ENCODE measurements at places on chromosomes 13 and 19.

GRCh38 chr19:31340042-31341025, 8.9 kb downstream of the TSHZ3 start:
- DNase-seq = peak; percentile 49

DNA sequence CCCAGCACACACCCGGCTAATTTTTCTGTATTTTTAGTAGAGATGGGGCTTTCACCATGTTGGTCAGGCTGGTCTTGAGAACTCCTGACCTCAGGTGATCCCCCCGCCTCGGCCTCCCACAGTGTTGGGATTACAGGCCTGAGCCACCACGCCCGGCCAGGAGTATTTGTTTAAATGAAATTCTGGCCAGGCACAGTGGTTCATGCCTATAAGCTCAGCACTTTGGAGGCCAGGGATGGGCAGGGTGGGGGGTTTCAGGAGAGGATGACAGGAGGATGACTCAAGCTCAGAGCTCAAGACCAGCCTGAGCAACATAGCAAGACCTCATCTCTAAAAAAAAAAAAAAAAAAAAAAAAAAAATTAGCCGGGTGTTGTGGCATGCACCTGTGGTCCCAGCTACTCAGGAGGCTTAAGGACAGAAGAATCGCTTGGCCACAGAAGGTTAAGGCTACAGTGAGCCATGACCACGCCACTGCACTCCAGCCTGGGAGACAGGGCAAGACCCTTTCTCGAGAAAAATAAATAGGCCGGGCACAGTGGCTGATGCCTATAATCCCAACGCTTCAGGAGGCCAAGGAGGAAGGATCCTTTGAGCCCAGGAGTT, 8.2 kb upstream of the DHDH start:
- peak; percentile 88 for DNase-seq

- DNase-seq = no peak
These were observed 3.7 kb downstream of the ITM2B start for GRCh38 chr13:48236528-48237353.

GRCh38 chr13:29958476-29958875, 108.1 kb upstream of the UBL3 start:
- no peak for DNase-seq

DNA sequence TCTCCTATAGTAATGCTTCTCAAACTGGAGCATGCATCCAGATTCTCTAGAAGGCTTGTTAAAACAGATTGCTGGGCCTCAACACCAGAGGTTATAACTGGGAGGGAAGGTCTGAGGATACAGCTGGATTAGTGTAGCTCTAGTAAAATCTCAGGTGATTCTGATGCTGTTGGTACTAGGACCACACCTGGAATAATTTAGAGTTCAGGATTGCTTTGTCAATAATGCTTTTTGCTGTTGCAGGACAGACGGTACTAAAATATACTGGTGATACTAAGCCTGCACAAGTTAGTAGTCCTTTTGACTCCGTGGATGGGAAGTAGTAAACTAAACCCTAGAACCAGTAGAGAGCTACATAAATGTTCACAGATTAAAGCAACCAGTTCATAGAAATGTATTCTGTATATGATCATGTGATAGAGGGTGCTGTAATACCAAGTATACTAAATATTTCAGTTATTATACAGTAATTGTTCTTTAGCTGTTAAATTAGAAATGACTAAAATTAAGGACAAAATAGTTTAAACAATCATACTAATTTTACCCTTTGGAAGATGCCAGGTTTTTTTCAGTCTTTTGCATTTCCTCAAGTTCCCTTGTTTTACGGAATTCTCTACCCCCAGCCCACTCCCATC, 258.2 kb upstream of the STARD13 start:
- no peak for DNase-seq

- DNase-seq = no peak
These were observed 70.6 kb upstream of the POMP start for GRCh38 chr13:28588296-28588695.

DNA sequence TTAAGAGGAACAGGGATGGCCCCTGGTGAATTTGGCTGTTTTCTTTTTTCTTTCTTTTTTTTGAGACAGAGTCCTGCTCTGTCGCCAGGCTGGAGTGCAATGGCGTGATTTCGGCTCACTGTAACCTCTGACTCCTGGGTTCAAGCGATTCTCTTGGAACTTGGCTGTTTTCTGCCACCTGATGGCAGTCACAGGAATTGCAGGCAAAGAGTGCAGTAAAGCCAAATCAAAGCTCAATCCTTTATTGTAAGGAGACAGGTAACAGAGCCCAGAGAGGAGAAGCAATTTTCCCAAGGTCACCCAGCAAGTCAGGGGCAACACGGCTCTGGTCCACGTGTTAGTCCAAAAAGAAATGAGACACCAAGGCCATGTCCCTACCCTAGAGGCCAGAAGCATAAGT, 6.2 kb downstream of the TINCR start:
- DNase-seq = no peak

GRCh38 chr13:107104631-107105030, 536.7 kb upstream of the ARGLU1 start:
- DNase-seq = no peak

GRCh38 chr19:50794074-50794875, 4.1 kb downstream of the ACP4 start:
- DNase-seq = peak; percentile 65

DNA sequence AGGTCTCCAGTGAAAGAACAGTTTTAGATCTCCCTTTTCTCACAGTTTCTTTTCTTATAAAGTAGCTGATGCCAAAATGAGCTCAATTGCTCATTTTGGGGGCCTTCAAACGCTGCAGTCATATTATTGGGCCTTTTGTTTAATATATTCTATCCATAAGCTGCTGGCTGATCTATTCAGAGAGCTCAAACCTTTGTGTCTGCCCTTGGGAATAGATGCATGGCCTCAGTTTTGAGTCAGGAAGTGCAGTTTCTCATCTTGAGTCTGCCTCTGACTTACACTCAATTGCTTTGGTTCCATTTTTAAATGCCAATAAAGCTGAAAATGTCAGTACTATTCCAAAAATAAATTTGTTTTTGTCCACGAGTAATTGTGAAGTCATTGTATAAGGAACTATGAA, 468.9 kb downstream of the KLF12 start:
- DNase-seq = no peak

Data from Daoy (cell line).